ENCODE measurements at places on chromosomes 2 and 18. TPM values are rescaled to one million over a fixed set of nuclear protein-coding genes. Genes with fewer than 3 reads are reported as not detected.

GRCh38 chr18:69885841-69886531, 61.7 kb downstream of the CD226 start:
- peak; percentile 33 for DNase-seq
- H3K36me3 ChIP-seq = peaks cover 8% of the 10 kb centered on the region
- no peaks in the 10 kb centered on the region for H3K27me3 ChIP-seq
- peak overlapping the region; percentile 48 for H3K4me3 ChIP-seq
- peaks cover 63% of the 10 kb centered on the region for H3K4me1 ChIP-seq

DNA sequence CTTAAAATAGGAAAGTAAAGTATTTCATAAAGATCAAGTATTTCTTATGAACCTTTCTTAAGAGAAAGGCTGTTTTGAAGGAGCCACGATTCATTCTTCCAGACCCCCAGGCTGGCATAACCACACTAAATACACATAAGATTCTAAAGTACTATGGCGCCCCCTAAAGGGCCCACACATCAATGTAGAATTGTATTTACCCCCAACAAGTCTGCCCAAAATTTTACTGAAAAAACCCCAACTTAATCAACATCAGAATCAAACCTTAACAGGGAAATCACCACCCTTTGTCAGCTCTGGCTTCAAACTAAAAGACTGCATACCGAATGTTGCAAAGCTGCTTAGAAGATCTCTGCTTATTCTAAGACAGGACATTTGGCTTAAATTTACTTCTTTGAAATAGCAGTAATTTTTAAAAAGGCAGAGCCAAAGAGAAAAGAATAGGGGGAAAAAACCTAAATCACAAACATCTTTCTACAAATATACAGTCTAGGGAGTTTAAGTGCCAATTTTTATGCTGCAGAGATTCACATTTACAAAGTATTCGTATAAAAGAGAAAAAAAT, 20.4 kb upstream of the BCL2 start:
- H3K27me3 ChIP-seq = no peaks in the 10 kb centered on the region
- DNase-seq = peak; percentile 65
- peaks cover 54% of the 10 kb centered on the region for H3K36me3 ChIP-seq
- H3K4me3 ChIP-seq = no peak overlapping the region
- H3K27ac ChIP-seq = no peak overlapping the region

DNA sequence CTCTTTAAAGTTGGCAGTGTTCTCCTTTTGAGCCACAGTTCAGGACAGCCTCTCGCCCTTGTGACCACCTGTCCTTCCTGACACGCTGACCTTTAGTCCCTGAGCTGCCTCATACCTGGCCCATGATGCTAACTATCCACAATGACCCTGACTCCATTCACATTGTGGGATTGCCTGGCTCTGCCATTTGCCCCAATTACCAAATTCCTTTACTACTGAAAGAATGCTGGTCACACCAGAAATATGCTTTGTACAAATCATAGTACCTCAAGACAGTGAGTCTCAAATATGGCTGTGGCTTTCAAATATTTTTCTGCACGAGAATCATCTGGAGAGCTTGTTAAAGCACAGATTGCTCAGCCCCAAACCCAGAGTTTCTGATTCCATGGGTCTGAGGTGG, 54.2 kb downstream of the LTBP1 start:
- H3K27me3 ChIP-seq = no peaks in the 10 kb centered on the region
- DNase-seq = no peak
- no peaks in the 10 kb centered on the region for H3K4me1 ChIP-seq
- H3K27ac ChIP-seq = no peak overlapping the region

GRCh38 chr2:45699032-45699658, 47.7 kb downstream of the PRKCE start:
- peaks cover 2% of the 10 kb centered on the region for H3K36me3 ChIP-seq
- peak; percentile 6 for DNase-seq
- H3K4me1 ChIP-seq = peaks cover 8% of the 10 kb centered on the region
- H3K4me3 ChIP-seq = no peak overlapping the region
- H3K27me3 ChIP-seq = no peaks in the 10 kb centered on the region

Gene DSG4
- total RNA-seq = not detected
